ENCODE measurements at places on chromosomes 2 and 18. TPM values are rescaled to one million over a fixed set of nuclear protein-coding genes. Genes with fewer than 3 reads are reported as not detected.
A peak's percentile ranks its signal among the peaks of the same experiment; 100 is the strongest.

Gene SAG
- 0.19 TPM for total RNA-seq

DNA sequence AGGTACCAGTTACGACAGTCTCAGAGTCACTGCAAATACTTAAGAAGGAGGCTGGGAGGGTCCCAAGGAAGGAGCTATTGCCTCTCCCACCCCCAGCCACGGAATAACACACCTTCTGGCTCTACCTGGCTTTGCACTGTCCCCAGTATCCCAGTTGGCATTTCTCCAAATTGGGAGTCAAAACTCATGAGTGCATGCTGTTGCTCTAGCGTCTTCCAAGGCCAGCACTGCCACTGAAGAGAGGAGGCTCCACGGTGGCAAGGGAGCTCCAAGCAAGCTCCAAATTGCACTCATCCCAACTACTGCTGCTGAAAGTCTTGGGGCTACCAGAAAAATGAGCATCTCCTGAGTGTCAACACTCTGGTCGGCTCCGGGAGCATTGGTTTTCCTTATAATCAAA is 1.6 kb downstream of the SCTR start:
- no peak for DNase-seq

DNA sequence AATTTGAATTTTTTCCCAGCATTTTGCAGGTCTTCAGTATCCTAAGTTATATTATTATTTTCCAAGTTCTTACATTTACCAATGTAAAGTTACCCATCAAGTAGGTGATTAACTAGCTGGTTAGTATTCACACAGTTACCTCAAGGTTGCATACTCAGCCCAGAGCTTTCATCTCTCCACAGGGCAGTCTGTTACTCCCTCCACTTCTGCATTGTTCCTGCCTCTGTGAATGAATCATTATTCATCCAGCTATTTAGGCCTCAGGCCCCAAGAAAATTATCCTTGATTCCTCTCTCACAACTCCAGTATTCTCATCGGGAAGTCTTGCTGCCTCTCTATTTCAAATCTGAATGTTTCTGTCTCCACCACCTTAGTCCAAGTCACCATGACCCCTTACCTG is 92.2 kb downstream of the SMC6 start:
- no peak for DNase-seq

Gene IGFBP5
- total RNA-seq, result 6.1 TPM

- no peak for DNase-seq
These were observed 240.5 kb downstream of the BCL2 start for GRCh38 chr18:63079114-63079513.

Gene TTN
- total RNA-seq, result 1.8 TPM

- peak; percentile 37 for DNase-seq
These were observed 7.6 kb downstream of the TBR1 start for GRCh38 chr2:161423421-161424393.

DNA sequence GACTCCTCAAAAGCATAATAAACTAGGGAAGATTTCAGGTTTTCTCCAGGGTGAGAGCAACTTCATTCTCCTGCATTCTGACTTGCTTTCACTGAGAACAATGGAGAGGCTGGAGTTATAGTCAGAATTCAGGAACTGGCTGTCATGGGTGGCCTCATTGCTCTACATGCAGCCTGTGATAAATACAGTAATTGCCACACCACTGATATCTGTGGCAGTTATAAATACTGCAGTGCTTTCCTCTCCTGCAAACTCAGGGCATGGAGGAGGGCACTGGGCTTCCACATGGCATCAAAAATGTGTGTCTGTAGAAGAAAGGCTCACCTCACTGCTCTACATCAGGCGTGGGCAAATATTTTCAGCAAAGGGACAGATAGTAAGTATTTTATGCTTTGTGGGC is 510.2 kb downstream of the ZNF516 start:
- DNase-seq, result no peak

Gene UNC80
- total RNA-seq, result 0.17 TPM

DNA sequence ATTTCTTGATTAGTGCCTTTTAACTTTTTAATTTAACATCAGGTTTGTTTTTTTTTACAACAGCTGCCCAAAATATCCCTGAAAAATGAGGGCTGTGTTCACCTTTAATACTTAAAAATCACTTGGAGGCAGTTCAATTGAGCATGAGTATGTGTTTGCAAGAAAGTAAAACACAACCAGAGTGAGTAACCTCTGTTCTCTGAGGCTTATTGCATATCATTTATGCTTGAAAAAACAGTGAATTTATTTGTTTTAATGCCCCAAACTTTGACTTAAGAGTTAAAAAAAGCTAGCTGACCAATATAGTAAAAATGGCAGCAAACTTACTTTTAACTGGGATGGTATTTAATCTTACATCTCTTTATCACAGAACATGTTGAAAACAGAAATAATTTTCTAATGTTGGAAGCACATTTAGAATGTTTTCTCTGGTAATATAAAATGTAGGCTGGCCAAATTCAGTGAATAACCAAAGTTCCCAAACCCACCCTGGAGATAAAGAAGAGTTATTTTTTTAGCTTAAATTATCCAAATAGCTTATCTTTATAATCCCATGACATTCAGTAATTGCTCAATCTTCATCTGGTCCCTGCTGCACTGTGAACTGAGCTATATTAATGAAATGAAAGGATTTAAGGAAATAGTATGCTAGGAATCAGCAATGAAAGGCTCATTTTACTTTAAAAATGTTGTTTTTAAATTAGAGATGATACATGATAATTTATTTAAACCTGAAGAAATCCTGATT is 24.8 kb upstream of the EFEMP1 start:
- DNase-seq, result no peak
